ENCODE measurements at places on chromosomes 6 and 20.

DNA sequence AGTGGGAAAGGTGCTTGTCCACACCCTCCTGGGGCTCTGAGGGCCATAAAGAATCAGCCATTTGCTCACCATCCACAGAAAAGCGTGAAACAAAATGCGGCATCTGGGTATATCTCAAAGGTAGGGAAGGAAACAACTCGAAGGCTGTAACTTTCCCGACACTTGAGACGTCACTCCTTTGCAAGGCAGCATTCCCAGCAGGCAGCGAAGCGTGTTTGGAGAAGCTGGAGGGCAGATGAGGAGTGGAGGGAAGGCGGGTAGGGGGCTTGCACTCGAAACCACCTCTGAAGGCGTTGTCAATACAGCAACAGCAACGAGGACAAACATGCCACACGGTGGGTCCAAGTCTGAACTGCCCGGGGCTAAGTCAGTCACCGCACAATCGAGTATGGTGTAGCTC is 98.4 kb downstream of the FOXC1 start:
- no peak for DNase-seq

DNA sequence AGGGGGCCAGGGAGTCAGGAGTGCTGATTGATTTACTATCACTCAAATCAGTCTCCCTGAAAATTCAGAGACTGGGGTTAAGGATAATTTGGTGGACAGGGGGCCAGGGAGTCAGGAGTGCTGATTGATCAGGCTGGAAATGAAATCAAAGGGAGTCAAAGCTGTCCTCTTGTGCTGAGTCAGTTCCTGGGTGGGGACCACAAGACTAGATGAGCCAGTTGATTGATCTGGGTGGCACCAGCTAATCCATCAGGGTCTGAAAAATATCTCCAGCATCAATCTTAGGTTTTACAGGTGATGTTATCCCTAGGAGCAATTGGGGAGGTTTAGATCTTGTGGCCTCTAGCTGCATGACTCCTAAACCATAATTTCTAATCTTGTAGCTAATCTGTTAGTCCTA is 6.1 kb upstream of the AFG1L start:
- no peak for DNase-seq

DNA sequence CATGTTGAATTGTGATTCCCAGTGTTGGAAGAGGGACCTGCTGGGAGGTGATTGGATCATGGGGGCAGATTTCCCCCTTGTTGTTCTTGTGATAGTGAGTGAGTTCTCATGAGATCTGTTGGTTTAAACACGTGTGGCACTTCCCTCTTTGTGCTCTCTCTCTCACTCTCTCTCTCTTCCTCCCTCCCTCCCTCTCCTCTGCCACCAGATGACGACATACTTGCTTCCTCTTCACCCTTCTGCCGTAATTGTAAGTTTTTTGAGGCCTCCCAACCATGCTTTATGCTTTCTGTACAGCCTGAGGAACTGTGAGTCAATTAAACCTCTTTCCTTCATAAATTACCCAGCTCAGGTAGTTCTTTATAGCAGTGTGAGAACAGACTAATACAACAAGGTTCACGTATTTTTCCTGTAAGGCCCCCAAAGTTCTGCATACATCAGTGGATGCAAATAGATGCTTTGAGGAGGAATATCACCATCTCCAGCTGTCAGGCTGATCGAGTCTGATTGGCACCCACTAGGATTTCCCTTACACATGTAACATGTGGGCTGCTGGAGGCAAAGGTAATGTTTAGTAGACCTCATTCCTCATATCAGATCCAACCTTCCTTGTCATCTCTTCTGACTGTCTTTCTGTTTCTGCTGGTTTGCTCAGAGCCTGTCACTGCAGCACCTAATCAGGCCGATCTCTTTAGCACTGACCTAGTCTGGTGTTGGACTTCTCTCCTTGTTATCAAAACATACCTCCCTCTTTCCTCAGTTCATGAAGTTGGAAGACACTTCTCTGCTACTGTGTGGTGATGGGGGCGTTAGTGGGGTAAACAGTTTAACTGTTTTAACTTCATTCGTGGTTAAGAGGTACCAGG is 54.3 kb upstream of the BACH2 start:
- DNase-seq: no peak

DNA sequence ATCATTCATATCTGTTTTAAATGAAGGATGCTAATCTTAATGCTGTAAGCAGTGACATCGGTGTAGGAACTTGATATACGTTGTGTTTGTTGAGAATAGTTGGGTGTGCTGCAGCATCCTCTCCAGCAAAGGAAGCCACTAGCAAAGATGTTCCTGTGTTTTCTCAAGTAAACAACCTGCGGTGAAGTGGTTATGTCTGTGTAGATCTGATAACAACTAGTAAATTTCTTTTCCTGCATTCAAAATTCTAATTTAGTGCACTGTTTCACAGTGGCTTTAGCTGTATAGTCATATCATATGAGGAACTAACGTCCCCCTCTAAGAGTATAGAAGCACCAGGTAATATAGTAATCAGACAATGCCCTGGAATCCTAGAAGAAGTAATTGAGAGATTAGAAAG is 38.7 kb downstream of the NCOA7 start:
- DNase-seq: no peak

- peak; percentile 40 for DNase-seq
Observed at GRCh38 chr6:34514593-34515472, 41.3 kb downstream of the SPDEF start.

- DNase-seq: peak; percentile 58
Observed at GRCh38 chr6:66199171-66199570, 492.1 kb upstream of the EYS start.

DNA sequence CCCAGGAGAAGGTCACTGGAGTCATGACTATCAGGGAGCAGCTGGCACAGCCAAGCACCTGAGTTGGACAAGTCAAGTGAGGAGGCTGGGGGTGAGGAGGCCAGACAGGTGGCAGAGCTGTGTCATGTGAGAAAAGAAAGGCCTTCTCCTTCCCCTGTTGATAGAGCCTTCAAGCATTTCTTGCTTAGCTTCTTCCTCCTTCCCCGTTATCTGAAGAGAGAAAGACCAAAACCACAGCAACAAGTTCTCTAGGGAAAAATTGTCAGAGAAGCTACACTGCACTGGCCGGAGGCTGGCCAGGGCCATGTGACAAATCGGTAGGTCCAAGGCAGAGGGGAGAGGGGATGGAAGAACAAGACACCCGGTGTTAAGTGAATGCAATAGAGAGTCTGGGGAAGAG is 202.1 kb upstream of the PRDM1 start:
- DNase-seq: no peak

DNA sequence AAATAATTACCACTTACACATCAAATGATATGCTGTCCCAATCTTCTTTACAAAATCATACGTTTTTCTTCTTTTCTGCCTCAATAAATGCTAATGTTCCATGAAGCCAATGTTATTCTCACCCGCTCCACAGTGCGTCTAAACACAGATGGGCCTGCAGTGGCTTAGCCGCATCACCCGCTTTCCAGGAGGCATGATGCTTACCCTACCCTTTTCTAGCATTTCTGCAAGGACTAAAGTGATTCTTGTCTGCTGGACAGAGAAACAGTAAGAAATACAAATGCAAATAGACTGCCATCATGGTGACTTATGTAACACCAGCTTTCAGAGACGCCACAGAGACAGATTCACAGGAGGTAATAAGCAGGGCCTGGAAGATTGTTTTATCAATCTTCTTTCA is 104.4 kb downstream of the RNASET2 start:
- DNase-seq: no peak

GRCh38 chr6:144150710-144151657 is 667 bp downstream of the STX11 start:
- DNase-seq: no peak

- no peak for DNase-seq
Observed at GRCh38 chr6:122702841-122703240, 76.7 kb upstream of the FABP7 start.

DNA sequence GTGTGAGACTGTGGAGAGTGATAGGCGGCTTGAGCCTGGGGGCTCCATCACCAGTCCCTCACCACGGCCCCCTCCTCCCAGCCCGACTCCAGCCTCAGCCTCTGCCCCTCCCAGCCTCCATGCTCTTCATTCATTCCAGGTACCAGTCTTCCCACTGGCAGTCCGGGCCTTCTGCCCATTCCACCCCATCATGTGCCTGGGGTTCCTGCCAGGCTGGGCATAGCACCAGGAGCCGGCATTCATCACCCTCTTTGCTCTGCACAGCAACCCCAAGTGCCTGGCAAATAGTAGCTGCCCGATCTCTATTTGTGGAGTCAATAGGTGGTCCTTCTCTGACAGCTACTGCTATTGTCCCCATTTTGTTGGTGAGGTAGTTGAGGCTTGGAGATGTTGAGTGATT is 39.6 kb upstream of the GTSF1L start:
- DNase-seq: no peak

- peak; percentile 24 for DNase-seq
Observed at GRCh38 chr6:125940247-125941041, 16.1 kb upstream of the HINT3 start.
